ENCODE measurements at places on chromosomes 6 and 20.

DNA sequence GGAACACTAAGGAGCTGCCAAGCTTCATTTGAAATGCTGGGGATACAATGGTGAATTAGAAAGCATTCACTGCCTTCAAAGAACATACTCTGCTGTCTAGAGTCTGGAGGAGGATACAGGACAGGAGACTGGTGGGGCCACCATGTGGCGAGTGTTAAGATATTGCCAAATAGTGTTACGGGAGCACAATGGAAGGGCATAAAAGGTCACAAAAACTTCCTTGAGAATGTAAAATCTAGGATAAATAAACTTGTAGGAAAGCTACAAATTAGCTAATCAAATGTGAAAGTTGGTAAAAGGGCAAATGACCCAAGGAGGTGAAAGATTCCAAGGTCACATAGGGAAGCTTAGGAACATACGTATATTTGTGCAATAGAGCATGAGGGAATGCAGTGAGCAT lies 271.7 kb downstream of the RFPL4B start:
- no peak for DNase-seq

DNA sequence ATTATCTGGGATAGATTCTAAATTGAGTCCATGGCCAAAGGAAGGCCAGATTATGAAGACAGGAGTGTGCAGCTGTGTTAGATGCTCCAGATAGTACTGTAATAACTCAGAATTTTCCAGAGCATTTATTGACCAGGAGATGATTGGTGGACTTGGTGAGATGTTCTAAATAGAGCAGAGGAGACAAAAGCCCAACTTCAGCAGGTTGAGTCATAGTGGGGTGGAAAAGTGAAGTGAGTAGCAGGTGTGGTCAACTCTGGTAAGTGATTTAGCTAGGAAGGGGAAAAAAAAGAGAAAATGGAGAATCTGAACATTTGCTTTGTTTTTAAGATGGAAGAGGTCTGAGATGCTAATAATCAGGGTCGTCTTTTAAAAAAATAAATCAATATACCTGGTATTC lies 227.4 kb downstream of the TMEM200A start:
- DNase-seq, result no peak

- DNase-seq, result no peak
Observed at GRCh38 chr6:30752157-30752927, 8.0 kb upstream of the IER3 start.

GRCh38 chr6:83905648-83906047 lies 46.2 kb downstream of the CYB5R4 start:
- DNase-seq, result no peak

- DNase-seq, result no peak
Observed at GRCh38 chr6:79543886-79544285, 6.7 kb upstream of the LCA5 start.

DNA sequence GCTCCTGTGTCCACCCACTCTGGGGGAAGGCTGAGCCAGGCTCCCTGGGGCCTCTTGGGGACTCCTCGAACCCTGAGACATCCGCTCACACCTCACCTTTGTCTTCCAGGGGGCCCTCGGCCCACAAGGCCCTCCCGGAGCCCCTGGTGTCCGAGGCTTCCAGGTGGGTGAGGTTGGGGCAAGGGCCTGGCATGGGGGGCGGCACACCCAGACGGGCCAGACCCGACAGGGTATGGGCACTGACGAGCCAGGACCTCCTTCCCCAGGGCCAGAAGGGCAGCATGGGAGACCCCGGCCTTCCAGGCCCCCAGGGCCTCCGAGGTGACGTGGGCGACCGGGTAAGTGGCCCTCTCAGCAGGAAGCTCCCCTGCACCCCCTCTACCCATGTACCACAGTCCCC lies 13.4 kb downstream of the COL9A3 start:
- DNase-seq, result no peak

- no peak for DNase-seq
Observed at GRCh38 chr6:147859071-147859470, 350.6 kb downstream of the SAMD5 start.

DNA sequence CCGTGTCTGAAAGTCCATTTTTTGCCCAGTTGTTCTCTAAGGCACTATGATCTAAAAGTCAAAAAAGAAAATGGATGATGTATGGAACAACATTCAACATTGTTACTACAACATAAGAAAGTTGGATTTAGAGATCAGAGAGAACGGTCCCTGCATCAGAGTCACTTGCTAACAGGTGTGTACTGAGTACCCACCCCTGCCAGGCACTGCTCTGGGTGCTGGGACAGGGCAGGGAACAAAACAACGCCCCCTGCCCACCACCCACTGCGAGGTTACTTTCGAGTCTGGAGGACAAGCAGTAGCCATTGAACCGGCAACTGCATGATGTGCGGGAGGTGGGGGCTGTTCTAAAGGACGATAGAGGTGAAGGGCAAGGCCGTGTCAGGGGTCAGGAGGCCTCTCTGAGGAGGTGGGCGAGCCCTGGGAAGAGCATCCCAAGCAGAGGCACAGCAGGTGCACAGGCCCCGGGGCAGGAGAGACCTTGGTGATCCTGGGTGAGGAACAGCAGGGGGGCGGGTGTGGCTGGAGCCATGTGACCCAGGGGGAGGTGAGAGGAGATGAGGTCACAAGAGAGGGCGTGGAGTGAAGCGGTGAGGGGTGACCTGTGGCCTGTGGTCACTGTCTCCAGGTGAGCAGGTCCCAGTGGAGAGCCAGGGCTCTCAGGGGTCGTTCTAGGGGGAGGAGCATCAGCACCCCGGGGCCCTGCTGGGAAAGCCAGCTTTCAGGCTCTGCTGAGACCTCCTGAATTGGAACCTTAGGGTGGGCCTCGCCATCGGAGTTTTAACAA lies 197.5 kb upstream of the SULF2 start:
- DNase-seq, result no peak

GRCh38 chr6:136576821-136577220 lies 26.6 kb upstream of the MAP7 start:
- DNase-seq, result no peak

- DNase-seq, result peak; percentile 61
Observed at GRCh38 chr6:53793318-53794136, 1.3 kb upstream of the LRRC1 start.

DNA sequence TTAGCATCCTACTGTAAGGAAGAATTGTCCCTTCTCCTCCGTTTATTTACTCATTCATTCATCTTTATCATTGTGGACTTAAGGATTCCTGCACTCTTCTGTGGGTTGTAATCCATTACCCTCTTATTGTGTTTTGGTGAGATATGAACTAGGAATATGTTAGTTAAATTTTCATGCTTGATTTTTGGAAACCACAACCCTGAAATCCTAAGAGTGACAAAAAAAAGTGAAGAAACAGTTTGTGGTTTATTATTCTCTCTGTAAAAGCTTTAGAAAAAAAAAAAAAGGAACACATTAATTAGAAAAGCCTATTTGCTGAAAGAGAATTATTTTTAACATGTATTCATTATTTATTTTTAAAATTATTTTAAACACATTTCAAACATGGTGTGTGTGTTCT lies 36.7 kb upstream of the INSM1 start:
- no peak for DNase-seq

DNA sequence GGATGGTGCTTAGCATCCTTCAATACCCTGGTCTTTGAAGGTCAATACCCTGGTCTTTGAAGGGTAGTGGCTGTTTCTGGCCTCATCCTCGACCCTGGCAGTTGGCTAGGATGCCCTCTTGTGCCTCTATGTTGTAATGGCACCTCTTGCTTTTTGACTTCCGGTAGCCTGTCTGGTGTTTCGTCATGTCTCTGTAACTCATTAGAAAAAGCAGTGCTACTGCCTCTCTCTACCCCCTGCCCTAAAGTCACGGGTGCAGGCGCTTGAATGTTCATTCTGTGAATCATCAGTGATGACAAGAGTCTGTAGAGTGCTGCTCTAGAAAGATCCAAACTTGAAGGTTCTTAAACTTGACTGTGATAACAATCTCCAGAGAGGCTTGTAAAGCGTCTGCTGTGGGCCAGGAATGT lies 28.3 kb downstream of the RSPO4 start:
- DNase-seq, result peak; percentile 25

DNA sequence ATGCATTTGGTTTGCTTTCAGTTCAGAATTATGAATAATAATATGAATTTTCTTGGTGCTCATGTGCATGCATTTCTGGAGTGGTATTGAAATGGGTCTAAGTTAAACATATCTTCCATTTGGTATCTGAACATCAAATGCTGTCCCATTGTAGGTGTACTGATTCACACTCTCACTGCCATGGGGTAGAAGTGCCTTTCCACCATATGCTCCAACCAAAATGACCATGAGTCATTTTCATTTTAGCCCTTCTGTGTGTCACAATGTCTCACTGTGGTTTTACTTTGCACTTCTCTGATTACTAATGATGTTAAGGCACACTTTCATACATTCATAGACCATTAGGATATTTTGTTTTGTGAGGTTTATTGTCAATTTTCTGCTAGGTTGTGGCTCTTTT lies 211.9 kb downstream of the HAO1 start:
- no peak for DNase-seq

- DNase-seq, result no peak
Observed at GRCh38 chr6:158686311-158686710, 36.5 kb downstream of the SYTL3 start.

DNA sequence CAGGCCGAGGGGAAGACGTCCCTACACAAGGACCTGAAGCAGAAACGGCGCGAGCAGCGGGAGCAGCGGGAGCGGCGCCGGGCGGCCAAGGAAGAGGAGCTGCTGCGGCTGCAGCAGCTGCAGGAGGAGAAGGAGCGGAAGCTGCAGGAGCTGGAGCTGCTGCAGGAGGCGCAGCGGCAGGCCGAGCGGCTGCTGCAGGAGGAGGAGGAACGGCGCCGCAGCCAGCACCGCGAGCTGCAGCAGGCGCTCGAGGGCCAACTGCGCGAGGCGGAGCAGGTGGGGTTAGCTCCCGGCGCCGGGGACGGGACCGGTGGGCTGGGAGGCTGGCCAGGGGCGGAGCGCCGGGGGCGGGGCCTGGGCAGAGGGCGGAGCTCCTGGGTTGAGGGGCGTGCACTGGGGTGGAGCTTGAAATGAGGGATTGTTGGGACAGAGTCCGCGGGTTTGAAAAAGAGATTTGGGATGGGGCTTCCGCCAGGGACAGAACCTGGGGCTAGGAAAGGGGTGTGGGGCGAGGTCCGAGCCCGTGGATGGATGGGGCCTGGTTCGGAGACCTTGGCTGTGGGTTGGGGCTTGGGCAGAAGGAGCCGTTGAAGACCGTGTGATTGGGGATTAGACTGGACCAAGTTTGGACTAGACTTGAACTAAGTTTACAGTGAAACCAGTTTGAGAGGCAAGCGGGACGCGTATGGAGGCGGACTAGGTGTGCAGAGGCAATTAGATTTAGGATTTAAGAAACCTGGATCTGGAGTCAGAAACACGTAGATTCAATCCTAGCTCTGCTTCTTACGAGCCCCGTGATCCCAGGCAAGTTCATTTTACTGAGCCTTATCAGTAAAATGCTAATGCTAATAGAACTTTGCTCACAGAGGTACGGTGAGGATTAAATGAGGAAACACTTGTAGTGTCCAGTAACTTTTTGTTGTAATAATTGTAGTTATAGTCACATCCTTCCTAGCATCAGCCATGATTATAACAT lies 20.9 kb downstream of the DEF6 start:
- DNase-seq, result no peak

DNA sequence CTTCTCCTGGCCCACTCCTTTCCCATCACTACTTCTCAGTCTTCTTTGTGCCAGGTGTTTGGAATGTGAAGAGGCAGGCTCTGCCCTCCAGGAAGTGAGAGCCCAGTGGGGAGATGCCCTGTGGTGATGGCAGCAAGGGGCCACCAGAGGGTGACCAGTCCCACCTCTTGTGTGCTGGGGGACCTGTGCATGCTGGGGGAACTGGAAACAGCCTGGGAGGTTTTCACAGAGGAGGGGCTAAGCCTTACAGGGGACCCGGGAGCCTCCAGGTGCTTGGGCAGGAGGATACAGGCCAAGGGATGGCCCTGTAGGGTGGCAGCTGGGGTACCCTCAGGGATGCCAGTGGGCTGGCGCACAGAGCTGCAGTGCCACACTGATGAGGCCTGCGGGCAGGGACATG lies 72.3 kb downstream of the RAMACL start:
- DNase-seq, result no peak

- DNase-seq, result no peak
Observed at GRCh38 chr6:144162977-144163376, 12.7 kb downstream of the STX11 start.

DNA sequence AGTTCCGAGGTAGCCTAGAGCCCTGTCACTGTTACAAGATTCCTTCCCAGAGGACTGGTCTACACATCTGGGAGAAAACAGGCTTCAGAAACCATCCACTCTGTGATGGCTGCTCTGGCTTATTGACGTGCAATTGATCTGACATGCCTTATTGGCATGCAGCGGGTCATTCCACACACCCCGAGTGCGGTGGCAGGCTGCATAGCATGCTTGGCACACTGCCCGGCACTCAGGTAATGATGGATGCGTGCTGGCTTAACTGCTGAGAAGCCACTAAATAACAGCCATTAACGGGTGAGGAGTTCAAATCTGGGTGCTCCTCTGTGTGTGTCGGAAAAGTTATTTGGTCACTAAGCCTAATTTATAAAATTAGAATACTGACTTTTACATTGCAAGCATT lies 67.9 kb upstream of the CDH4 start:
- DNase-seq, result no peak

- DNase-seq, result no peak
Observed at GRCh38 chr20:17473659-17474058, 57.5 kb downstream of the BFSP1 start.

- DNase-seq, result peak; percentile 3
Observed at GRCh38 chr6:159100395-159101182, 55.8 kb upstream of the TAGAP start.

DNA sequence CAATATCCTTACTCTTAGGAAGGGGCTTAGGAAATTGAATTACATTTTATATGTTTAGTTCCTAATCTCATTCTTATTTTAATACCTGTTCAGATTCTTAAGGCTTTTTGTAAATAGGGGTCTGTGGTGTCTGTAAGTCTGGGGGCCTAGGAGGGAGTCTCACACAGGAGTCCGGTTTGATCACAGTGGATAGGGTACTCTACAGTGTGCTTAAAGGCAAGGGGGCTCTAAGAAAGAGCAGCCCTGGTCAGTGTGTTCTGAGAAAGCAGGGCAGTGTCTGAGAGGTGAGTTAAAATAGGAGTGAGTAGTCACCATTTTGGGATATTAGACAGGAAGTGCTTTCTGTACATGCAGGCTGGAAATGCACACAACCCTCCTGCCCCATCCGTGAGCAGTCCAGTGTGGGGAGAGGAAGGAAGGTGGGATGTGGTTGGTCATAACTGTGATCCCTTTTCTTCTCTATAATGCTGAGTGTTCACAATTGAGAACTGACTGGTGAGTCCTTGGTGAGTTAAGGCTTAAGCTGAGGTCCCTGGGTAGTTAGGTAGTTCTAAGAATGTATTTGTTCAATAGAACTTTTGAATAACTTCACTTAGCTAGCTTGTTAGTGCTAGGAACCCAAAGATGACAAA lies 50.0 kb downstream of the CDKAL1 start:
- no peak for DNase-seq

DNA sequence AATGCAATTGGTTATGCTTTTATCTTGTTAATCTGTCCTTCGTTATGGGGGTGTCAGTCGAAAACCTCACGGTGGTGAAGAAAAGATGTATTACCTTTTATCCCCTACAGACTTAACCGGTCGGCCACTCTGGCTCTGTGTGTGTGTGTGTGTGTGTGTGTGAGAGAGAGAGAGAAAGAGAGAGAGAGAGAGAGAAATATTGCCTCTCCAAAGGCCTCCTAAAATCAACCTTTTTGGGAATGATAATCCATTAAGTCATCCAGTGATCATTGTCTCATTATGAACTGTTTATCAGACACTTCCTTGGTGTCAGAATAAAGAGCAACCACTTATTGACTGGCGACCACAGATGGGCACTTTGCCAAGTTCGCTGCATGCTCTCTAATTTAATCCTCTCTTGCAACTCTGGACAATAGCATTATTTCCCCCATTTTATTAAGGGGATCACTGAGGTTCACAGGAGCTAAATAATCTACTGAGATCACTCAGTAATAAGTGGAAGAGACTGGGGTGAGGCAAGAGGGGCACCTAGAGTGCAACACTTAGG lies 30.7 kb downstream of the SLC35D3 start:
- peak; percentile 13 for DNase-seq

Data from DND-41 (cell line).